ENCODE measurements at places on chromosomes 6 and 20.

DNA sequence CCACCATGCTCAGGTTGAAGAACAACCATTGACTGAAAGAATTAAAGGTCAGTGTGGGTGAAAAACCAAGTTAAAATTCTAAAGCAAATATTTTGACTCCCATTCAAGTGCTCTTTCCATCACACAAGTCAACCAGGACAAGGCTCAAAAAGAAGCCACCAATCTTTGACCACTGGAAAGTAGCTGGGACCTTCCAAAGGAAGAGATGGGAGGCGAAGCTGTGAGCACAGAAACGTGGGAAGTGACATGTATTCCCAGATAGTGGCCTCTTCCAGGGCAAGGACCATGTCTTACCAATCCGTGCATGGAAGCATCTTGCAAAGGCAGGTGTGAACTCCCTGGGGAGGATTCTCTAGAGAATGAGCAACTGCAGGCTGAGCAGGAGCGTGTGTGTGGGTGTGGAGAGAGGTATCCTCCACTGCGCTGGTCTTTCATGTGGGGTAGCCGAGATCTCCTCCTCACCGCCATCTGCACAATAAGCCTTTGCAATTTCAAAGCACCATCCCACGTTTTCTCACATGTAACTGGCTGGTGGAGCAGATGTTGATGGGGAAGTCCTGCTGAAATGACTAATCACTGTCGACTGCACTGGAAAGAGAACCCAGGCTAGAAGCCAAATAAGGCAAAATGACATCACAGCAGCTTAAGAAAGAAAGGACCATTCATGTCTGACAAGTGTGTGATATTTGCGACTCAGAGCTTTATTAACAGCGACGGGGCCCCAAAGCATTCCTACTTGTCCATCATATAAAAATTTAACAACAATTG is 189.4 kb upstream of the RREB1 start:
- DNase-seq = peak; percentile 39

- no peak for DNase-seq
Measured at GRCh38 chr20:58646703-58647102, 4.4 kb upstream of the STX16 start.

GRCh38 chr6:13733178-13733887 is 21.7 kb upstream of the RANBP9 start:
- no peak for DNase-seq

- no peak for DNase-seq
Measured at GRCh38 chr6:38577492-38577891, 62.2 kb downstream of the BTBD9 start.

DNA sequence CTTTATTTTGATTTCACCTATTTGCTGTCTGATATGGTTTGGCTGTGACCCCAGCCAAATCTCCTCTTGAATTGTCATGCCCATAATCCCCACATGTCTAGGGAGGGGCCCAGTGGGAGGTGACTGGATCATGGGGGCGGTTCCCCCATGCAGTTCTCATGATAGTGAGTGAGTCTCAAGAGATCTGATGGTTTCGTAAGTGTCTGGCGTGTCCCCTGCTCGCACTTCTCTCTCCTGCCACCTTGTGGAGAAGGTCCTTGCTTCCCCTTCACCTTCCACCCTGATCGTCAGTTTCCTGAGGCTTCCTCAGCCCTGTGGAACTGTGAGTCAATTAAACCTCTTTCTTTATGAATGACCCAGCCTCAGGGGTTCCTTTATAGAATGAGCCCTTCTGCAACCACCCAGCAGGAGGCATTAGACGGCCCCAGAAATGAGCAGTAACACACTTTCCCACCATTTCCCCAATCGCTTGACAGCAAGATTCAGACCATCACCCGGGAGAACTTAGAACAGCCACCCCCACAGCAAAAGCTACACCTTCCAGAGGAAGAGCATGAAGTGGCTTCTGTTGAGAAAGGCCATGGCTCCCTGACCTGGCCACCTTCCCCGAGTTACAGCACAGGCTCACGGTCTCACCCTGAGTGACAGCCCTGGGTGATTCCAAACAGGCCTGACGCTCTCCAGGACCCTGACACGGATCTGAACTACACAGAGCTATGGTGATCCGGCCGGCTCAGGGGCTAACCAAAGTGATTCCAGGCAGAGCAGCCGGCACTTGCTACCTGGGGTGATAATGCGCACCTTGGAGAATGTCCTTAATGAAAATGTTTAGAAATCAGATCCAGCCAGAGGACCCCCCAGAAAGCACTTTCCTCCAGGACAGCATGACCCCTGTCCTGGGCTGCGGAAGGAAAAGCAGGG is 131.2 kb upstream of the CDH4 start:
- no peak for DNase-seq

GRCh38 chr20:58595167-58595566 is 55.9 kb upstream of the STX16 start:
- DNase-seq = no peak
